Activated T-cell treated with anti-CD3 and anti-CD28 coated beads, Interleukin-2, amount 50 U/mL, for 72 hours (primary cell): ENCODE measurements at places on chromosomes 4 and X.

- no peak for DNase-seq
Observed at GRCh38 chr4:163470391-163470790, 3.2 kb downstream of the TKTL2 start.

DNA sequence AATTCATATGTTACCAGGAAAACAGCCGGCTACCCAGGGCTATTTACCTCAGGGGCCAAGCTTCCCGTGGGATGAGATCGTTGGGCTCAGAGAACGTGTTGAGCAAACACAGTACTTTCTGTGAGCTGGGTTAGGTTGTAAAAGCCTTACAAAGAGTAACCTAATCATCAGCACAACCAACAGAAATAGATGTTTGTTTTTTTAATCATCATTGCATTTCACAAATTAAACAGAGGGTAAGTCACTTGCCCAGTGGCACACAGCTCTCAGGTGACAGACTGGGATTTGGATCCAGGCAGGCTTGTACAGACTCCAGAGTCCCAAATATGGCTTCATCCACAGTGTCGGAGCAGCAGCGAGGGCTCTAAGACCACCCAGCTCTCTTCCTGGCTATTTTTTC, 20.1 kb downstream of the SPON2 start:
- DNase-seq = no peak

- no peak for DNase-seq
Observed at GRCh38 chr4:3328814-3329663, 36.2 kb downstream of the RGS12 start.

DNA sequence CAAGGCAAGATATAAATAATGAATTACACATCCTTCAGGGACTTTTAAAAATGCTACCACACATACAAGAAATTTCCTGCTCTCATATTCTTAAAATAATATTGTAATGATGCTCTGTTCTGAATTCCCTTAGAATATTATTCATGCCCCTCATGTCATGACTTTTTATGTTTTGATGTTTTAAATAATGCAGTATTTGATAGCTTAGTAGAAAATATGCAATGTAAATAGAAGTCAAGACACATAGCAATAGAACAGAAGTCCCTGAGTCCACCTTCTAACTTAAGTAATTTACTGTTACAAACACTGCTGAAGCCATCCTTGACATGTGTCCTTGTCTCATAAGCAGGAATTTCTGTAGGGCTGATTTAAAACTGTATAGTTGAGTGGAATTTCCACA, 1071.2 kb upstream of the LCORL start:
- no peak for DNase-seq

- DNase-seq = no peak
Observed at GRCh38 chrX:153608376-153608775, 9.4 kb upstream of the CCNQ start.

- DNase-seq = no peak
Observed at GRCh38 chrX:133362538-133362937, 52.8 kb downstream of the GPC4 start.

DNA sequence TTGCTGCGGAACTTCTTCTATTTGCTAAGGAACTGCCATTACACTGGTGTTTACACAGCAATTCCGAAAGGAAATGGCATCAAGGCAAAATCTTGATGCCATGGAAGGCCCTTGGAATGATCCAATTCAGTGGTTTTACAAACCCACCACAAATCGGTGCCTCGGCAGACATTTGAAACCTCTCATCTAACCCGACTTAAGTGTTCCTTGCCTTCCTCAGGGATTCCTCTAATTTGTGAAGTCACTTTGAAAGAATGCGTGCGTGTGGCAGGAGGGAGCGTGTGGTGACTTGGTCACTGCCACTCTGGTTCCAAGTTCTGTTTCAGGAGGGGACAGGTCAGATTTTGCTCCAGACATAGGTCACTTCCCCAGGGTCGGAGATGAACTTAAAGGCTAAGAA, 4.8 kb downstream of the NOP14 start:
- no peak for DNase-seq

DNA sequence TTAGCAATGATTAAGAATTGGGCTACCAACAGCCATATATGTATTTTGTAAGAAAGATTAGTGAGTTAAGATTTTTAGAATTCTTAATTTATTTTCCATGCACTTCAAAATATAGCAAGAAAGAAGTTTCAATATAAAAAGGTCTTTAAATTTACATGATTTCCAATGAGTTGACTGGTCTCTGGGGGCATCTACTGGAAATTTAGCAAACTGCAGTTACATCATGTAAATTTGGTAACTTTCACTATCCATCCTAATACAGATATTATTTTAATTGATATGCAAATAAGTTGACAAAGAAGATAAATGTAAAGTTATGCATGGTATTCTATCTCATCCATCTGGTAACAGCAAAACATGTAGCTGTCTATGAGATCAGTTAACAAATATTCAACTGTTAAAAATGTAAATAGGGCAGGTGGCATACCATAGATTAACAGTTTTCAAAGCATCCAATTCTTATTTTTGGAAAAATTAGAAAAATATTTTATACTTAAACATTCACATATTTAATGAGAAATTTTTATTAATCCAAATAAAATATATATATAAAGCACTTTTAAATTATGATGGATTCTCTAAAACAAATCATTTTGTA, 29.1 kb downstream of the TTC29 start:
- DNase-seq = peak; percentile 12

DNA sequence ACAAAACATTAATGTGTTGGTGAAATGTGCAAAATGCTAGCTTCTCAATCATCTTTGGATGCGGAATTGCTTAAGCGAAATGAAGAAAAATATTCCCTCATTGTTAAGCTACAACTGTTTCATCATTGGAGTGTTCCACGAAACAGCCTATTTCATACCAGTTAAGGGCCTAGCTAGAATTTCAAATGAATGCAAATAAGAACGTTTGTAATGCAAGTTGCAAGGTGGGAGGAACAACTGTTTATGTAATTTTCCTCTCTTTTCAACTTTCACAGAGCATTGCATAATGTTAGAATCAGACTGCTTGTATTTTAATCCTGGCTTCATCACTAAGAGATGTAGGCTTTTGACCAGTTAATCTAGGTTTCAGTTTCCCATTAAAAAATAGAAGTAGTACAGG, 480.1 kb downstream of the IL1RAPL1 start:
- DNase-seq = no peak

DNA sequence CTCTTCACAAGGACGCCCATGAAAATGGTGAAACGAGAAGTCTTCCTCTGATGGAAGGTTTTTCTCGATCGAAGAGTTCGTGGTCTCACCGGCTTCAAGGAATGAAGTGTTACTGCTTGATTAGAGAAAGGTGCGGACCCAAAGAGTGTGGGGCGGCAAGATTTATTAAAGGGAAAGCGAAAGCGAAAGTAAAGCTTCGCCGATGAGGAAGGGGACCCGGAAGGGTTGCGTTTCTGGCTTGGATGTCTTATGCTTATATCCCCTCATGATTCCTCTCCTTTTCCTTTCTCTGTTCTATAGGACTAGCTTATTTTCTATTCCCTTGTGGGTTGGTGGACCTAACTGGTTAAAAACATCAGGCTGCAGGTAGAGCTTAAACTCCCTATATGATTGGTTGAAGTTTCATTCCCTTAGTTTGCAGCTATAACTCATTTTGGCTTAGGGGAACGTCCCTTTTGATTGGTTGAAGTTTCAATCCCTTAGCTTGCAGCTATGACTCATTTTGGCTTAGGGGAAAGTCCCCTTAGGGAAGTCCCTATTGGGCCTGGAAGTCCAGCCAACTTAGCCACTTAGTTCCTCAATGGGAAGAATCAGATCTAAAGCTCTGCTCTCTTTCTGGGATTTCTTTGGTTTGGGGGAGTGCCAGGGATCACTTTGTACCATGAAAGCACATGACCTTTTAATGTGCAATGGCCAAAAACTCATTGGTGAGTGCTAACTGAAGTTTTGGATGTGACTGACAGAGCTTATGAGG, 1025.0 kb upstream of the PCDH10 start:
- DNase-seq = no peak

- DNase-seq = no peak
Observed at GRCh38 chrX:32749070-32749469, 462.3 kb downstream of the DMD start.
